Activated naive CD8-positive, alpha-beta T cell treated with anti-CD3 and anti-CD28 coated beads, Interleukin-2, amount 10 ng/mL, durations not matched to agents 7 days and 5 days (primary cell): ENCODE measurements at places on chromosomes 11 and 22. TPM values are rescaled to one million over a fixed set of nuclear protein-coding genes. Genes with fewer than 3 reads are reported as not detected.

GRCh38 chr22:31604137-31604705 lies 57.8 kb downstream of the PISD start:
- no peak overlapping the region for H3K27ac ChIP-seq
- H3K4me1 ChIP-seq = no peaks in the 10 kb centered on the region
- no peak overlapping the region for H3K4me3 ChIP-seq
- no peak for DNase-seq
- H3K36me3 ChIP-seq = peaks cover 13% of the 10 kb centered on the region

DNA sequence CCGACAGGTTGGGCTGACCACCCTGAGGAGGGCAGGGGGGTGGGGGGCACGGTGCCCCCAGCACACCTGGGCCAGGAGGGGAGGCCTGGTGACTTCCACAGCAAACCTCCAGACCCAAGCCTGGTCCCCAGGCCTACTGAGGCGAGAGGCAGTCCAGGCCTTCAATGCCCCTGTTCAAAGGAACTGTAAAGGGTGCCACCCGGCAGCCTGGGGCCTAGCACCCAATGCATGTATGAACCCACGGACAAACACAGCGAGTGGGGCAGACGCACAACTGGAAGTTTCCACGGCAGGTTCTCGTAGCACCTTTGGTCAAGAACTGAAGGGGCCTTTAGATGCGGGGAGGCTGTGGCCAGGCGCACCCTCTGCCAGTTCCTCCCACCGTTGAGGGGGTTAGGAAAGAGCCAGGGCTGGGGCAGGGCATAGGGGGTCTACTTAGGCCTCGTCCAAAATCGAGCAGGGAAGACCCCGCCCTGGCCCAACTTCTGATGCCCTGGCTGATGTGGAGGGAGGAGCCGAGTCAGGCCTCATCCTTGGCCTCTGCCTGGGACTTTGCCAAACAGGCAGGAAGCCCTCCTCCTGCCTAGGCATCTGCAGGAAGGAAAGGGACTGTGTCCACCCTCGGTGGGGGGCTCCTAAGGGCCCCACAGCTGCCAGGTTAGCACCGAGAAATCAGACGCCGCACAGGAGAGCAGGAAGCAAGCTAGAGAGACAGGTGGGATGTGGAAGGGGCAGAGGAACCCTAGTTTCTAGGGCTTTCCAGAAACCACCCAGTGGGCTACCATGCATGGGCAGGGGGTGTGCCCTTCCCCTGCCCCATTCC lies 6.6 kb downstream of the CBX6 start:
- peaks cover 15% of the 10 kb centered on the region for H3K4me1 ChIP-seq
- no peak overlapping the region for H3K4me3 ChIP-seq
- H3K36me3 ChIP-seq = no peaks in the 10 kb centered on the region
- DNase-seq = peak; percentile 25

DNA sequence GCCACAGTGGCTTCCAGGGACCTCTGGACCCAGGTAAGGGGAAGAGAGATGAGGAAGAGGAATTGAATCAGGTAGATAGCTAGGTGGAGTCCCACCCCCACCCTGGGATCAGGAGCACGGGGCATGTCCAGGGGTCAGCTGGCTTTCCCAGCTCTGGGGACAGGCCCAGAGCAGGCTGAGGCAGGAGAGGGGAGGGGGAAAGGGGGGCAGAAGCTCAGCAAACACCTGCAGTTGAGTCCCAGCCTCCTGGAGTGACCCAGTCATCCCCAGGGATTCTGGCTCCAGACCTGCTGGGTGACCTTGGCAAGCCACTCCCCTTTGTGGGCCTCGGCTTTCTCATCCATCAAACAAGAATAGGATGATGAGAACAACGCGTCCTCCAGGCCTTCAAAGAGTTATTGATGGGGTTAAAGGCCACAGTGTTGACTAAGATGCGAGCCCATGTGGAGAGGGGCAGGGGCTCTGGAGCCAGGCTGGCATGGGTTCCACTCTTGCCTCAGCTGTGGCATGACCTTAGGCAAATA lies 16.0 kb downstream of the STARD10 start:
- H3K36me3 ChIP-seq = no peaks in the 10 kb centered on the region
- no peak overlapping the region for H3K27ac ChIP-seq
- H3K4me3 ChIP-seq = no peak overlapping the region
- peaks cover 15% of the 10 kb centered on the region for H3K4me1 ChIP-seq
- DNase-seq = no peak

DNA sequence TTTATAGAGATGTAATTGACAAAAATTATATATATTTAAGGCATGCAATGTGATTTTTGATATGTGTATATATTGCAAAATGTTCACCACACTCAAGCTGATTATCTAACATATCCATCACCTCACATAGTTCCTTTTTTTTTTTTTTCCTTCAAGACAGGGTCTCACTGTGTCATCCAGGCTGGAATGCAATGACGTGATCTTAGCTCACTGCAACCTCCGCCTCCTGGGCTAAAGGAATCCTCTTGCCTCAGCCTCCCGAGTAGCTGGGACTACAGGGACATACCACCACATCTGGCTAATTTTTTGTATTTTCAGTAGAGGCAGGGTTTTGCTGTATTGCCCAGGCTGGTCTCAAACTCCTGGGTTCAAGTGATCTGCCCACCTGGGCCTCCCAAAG lies 65.1 kb upstream of the SLC35C1 start:
- H3K27ac ChIP-seq = no peak overlapping the region
- no peak overlapping the region for H3K4me3 ChIP-seq
- peaks cover 1% of the 10 kb centered on the region for H3K4me1 ChIP-seq
- H3K36me3 ChIP-seq = no peaks in the 10 kb centered on the region
- H3K27me3 ChIP-seq = peaks cover 12% of the 10 kb centered on the region

DNA sequence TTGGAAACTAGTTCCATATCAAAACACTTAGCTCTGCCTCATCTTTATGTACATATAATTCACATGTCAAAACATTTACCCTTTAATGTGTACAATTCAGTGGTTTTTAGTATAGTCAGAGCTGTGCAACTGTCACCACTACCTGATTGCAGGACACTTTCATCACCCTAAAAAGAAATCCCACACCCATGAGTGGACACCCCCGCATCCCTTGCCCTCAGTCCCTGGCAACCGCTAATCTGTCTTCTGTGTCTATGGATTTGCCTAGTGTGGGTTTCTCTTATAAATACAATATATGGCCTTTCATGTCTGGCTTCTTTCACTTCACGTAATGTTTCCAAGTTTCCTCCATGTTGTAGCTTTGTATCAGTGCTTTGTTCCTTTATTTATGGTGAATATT lies 8.6 kb upstream of the EMID1 start:
- peaks cover 7% of the 10 kb centered on the region for H3K4me1 ChIP-seq
- H3K36me3 ChIP-seq = no peaks in the 10 kb centered on the region
- no peak overlapping the region for H3K4me3 ChIP-seq
- DNase-seq = no peak
- peaks cover 43% of the 10 kb centered on the region for H3K27me3 ChIP-seq

DNA sequence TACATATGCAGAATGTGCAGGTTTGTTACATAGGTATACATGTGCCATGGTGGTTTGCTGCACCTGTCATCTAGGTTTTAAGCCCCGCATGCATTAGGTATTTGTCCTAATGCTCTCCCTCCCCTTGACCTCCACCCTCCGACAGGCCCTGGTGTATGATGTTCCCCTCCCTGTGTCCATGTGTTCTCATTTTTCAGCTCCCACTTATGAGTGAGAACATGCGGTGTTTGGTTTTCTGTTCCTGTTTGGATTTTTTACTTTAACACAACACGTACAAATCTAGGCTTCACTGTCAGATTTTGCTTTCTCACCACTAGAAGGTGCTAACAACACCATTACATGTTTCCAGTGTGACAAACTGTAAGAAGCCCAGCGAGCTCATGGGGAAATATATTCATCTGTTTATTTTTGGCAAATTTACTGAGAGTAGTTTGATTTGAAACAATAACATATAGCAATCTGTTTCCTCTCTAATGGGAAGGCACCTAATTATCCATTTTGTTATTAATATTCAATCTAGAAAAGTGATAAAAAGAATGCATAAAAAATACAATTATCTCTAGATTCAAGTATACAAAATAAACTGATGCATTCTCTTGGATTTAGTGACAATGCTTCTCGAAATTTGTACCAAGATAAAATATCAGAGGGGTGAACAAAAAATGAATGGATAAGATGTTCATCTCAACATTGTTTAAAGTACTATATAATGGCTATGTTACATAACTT lies 23.2 kb upstream of the BIRC3 start:
- peaks cover 4% of the 10 kb centered on the region for H3K36me3 ChIP-seq
- H3K27ac ChIP-seq = peak overlapping the region; percentile 91
- H3K4me1 ChIP-seq = peaks cover 12% of the 10 kb centered on the region
- no peaks in the 10 kb centered on the region for H3K27me3 ChIP-seq

GRCh38 chr11:9740202-9740883 lies 76.5 kb downstream of the SWAP70 start:
- H3K36me3 ChIP-seq = peaks cover 44% of the 10 kb centered on the region
- peaks cover 10% of the 10 kb centered on the region for H3K4me1 ChIP-seq
- H3K27me3 ChIP-seq = no peaks in the 10 kb centered on the region
- no peak overlapping the region for H3K4me3 ChIP-seq

DNA sequence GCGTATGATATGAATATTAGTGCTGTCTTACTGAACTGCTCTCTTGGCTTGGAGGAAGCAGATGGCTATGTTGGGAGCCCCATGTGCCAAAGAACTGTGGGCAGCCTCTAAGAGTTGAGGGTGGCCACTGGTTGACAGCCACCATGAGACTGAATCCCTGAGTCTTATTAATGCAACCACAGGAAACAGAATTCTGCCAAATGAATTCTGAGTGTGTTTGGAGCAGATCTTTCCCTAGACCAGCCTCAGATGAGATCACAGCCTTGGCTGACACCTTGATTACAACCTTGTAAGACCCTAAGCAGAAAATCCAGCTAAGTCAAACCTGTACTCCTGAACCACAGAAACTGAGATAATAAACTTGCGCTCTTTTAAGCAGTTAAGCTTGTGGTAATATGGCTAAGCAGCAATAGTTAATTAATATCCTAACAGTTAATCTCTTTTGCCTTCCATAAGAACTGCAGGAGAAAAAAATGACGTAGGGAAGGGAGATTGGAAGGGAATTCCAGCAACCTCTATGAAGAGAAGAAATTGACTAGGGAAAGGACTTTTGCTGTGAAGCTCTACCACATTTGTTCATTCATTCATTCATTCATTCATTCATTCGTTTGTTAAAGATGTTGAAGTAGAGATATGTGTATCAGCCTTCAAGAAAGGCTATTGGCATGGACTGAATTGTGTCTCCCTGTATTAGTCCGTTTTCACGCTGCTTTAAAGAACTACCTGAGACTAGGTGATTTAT lies 26.8 kb downstream of the ADM start:
- DNase-seq = no peak
- peaks cover 7% of the 10 kb centered on the region for H3K27me3 ChIP-seq
- no peak overlapping the region for H3K27ac ChIP-seq
- no peaks in the 10 kb centered on the region for H3K4me1 ChIP-seq
- H3K36me3 ChIP-seq = no peaks in the 10 kb centered on the region

GRCh38 chr11:10567446-10567845 lies 1.0 kb downstream of the LYVE1 start:
- no peak overlapping the region for H3K4me3 ChIP-seq
- H3K36me3 ChIP-seq = no peaks in the 10 kb centered on the region
- no peak overlapping the region for H3K27ac ChIP-seq
- no peaks in the 10 kb centered on the region for H3K4me1 ChIP-seq
- no peak for DNase-seq
- H3K27me3 ChIP-seq = peaks cover 18% of the 10 kb centered on the region

GRCh38 chr11:40986320-40986719 lies 473.1 kb downstream of the LRRC4C start:
- no peak overlapping the region for H3K4me3 ChIP-seq
- H3K27ac ChIP-seq = no peak overlapping the region
- H3K27me3 ChIP-seq = no peaks in the 10 kb centered on the region
- no peaks in the 10 kb centered on the region for H3K36me3 ChIP-seq
- no peak for DNase-seq
- H3K4me1 ChIP-seq = no peaks in the 10 kb centered on the region

GRCh38 chr11:129804012-129804411 lies 11.6 kb upstream of the TMEM45B start:
- H3K36me3 ChIP-seq = peaks cover 17% of the 10 kb centered on the region
- peak overlapping the region; percentile 21 for H3K4me3 ChIP-seq
- peaks cover 42% of the 10 kb centered on the region for H3K27me3 ChIP-seq
- peaks cover 15% of the 10 kb centered on the region for H3K4me1 ChIP-seq

- no peaks in the 10 kb centered on the region for H3K4me1 ChIP-seq
- no peak overlapping the region for H3K4me3 ChIP-seq
- no peak for DNase-seq
- H3K27ac ChIP-seq = no peak overlapping the region
Measured at GRCh38 chr11:97742717-97743116, 1278.0 kb upstream of the CNTN5 start.

DNA sequence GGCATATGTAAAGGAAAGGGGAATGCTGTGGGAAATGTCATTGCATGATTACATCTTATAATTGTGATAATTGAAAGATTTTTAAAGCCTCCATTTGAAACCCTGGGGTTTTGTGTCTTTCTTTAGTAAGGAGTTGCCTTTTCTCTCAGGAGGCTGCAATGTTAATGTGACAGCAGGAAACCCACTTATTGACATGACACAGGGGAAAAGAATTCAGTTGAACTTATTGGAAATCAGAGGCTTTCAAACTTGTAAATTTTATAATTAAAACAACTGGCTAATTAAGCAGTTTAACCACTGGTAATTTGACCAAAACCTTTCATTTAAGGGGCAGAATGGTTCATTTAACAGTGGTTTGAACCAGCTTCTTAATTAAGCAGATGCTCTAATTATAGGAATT lies 31.2 kb downstream of the MRPL48 start:
- no peak overlapping the region for H3K4me3 ChIP-seq
- no peak overlapping the region for H3K27ac ChIP-seq
- H3K27me3 ChIP-seq = no peaks in the 10 kb centered on the region

DNA sequence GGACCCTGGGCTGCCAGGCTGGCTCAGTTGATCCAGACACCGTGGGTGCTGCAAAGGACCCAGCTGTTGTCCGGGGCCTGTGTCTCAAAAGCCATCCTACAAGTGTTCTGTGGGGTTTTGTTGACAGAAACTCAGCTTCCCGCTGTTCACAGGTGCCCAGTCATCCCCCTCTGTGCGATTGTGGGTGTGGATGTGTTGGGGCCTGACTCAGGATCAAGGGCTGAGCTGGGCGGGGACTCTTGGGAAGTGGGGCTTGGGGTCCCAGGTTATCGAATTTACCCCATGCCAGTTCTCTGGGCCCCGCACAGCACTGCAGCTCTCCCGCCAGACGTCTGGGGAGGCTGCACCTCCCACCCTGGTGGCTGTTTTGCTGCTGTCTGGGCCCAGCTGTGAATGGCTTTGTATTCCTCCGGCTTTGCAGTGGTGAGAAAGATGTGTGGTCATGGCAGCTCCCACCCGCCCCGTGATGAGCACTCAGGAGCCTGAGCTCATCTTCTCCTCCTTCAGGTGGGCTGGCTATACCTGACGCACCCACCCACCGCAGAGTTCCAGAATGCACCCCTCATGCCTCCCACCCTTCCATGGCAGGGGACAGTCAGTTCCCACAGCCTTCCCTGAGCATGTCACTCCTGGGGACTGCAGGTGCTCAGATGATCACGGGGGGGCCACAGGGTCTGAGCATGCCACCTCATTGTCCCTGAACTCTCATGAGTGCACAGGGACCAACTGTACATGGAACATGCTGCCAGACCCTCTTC lies 3.6 kb upstream of the AP2A2 start:
- H3K36me3 ChIP-seq = peaks cover 2% of the 10 kb centered on the region
- no peak overlapping the region for H3K27ac ChIP-seq
- no peak overlapping the region for H3K4me3 ChIP-seq
- peaks cover 8% of the 10 kb centered on the region for H3K4me1 ChIP-seq

GRCh38 chr11:117127171-117127901 lies 16.8 kb upstream of the PAFAH1B2 start:
- no peak overlapping the region for H3K4me3 ChIP-seq
- peaks cover 5% of the 10 kb centered on the region for H3K4me1 ChIP-seq
- DNase-seq = no peak
- no peaks in the 10 kb centered on the region for H3K36me3 ChIP-seq

Gene OR56A1
- not detected for total RNA-seq

Gene APOBEC3H
- 84.9 TPM for total RNA-seq

Gene NRXN2
- total RNA-seq = not detected

Gene SYNGR1
- 27.1 TPM for total RNA-seq

Gene MS4A3
- not detected for total RNA-seq

Gene LDHAL6A
- total RNA-seq = not detected

Gene MCHR1
- total RNA-seq = not detected

Gene KCTD17
- 28.1 TPM for total RNA-seq
